ENCODE measurements at places on chromosomes 11 and 22.

DNA sequence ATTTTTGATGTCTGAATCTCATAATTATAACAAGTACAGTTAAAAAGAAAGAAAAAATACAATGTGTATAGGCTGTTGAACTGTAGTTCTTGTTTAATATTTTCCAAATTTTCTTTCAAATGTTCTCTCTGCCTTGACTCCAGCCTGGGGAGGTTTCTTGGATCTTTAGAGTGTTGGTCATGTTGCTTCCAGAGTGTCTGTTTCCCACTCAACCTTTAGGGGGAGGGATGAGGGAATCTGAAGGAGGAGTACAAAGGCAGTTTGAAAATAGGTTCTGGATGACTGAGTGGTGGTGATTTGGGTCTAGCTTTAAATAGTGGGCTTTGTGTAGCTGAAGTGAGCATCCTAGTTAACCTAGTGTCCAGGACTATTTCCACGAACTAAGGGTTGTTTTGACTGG, 2.0 kb downstream of the CTNND1 start:
- DNase-seq = no peak

GRCh38 chr11:24324211-24324610, 172.6 kb upstream of the LUZP2 start:
- DNase-seq = no peak

GRCh38 chr11:58596621-58597020, 17.8 kb downstream of the ZFP91 start:
- no peak for DNase-seq

DNA sequence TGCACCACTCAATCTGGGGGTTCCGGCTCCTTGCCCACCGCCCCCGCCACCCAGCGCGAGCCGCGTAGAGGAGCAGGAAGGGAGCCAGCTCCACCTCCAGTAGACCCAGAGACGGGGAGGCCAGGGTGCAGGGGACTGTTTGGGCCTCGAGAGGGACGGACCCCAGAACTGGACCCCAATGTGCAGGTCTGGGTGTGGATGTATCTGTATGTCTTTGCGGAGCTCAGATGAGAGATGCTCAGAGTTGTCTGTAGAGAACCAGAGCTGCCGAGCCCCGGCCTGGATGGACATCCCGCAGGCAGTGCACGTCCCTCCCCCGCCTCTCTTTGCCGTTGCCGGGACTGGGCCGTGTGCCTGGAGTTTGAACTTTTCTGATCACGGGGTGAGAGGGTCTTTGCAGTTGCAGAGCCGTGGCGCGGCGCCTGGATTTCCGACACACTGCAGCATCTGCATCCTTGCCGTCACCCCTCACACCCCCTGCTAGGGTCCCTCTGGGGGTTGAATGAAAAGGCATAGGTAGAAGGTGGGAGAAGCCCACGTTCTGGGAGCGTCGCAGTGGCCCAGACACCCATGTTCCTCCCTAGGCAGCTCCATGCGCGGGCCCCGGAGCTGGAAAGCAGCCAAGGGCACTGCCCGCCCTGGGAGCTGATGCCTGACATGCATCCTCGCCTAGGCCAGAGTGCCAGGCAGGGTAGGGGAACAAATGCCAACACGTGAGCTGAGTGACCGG, 105.2 kb downstream of the KCNQ1 start:
- no peak for DNase-seq

- no peak for DNase-seq
These were observed 103.8 kb downstream of the FAM168A start for GRCh38 chr11:73493956-73494598.

DNA sequence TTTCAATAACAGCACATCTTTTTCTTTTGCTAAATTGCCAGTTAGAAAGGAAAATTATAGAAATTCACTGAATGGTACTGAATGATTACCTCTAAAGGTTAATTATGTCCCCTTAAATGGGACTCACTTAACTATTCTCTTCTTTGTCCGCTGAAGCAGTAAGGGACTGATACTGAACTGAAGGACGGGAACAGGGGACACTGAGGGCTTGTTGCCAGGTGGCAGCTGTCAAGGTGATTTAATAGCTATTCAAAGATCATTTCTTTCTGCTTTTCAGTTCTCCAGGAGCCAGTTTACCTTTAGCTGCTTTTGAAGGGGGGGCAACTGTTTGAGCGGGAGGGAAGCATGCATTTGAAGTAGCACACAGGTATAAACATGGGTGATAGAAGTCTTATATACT, 325.4 kb upstream of the CCDC90B start:
- DNase-seq = no peak

DNA sequence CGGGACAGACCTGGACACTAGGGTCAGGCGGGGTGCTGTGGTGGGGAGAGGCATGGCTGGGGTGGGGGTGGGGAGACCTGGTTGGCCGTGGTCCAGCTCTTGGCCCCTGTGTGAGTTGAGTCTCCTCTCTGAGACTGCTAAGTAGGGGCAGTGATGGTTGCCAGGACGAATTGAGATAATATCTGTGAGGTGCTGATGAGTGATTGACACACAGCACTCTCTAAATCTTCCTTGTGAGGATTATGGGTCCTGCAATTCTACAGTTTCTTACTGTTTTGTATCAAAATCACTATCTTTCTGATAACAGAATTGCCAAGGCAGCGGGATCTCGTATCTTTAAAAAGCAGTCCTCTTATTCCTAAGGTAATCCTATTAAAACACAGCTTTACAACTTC, 3.9 kb downstream of the FADD start:
- no peak for DNase-seq

DNA sequence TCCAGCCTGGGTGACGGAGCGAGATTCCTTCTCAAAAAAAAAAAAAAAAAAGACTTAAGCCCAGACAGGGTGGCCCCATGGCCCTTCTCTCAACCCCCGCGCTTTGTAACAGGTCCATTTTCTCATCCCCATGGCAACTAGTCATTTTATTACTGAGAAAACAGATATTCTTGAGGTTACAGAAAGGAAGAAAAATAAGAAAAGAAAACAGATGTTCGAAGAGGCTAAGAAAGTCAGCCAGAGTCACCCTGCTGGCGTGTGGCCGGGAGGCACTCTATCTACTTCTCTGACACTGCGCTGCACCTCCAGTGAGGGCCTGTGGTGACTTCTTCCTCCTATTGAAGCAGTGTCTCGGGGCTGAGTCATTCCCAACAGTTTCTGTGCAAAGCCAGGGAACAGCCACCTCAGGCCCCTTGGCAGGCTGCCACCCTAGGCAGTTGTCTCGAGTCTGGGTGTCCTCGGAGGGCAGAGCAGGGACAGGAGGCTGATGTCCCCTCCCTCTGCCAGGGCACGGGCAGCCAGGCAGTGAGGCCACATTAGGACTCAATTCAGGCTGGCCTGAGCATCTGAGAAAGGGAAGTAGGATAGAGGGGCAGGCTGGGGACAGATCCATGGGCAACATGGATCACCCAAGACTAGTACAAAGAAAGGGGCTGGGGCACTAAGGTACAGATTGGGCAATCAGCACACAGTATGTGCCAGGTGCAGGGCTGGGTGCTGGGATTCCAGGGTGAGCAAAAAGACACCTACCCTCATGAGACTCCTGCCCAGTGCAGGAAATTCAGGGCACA, 16.4 kb upstream of the SYVN1 start:
- peak; percentile 71 for DNase-seq

DNA sequence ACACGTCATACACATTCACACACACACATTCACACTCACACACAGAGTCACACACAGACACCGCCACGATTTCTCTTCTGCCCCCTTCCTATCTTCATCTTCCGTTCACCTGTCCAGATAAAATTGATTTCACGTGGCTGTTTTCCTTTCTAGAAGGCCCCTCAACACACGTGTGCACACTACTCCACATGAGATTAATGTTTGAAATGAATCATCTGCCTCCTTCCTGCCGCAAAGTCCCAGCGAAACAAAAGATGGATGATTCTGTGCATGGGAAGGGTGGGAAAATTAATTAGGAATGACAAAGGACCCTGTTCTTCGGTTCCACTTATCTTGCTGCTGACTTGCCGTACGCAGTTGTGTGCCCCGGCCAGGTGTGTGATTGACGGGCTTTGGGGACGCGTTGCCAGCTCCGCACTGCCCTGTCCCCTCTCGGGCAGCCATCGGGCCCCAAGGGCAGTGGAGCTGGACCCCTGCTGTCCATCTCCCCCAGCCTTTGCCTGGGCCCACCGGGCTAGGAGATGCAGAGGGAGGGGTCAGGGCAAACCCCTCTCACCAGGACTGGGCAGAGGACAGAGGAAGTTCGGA, 73.8 kb downstream of the MPPED1 start:
- DNase-seq = no peak

- no peak for DNase-seq
These were observed 15.3 kb upstream of the OR10V1 start for GRCh38 chr11:59728913-59729312.

DNA sequence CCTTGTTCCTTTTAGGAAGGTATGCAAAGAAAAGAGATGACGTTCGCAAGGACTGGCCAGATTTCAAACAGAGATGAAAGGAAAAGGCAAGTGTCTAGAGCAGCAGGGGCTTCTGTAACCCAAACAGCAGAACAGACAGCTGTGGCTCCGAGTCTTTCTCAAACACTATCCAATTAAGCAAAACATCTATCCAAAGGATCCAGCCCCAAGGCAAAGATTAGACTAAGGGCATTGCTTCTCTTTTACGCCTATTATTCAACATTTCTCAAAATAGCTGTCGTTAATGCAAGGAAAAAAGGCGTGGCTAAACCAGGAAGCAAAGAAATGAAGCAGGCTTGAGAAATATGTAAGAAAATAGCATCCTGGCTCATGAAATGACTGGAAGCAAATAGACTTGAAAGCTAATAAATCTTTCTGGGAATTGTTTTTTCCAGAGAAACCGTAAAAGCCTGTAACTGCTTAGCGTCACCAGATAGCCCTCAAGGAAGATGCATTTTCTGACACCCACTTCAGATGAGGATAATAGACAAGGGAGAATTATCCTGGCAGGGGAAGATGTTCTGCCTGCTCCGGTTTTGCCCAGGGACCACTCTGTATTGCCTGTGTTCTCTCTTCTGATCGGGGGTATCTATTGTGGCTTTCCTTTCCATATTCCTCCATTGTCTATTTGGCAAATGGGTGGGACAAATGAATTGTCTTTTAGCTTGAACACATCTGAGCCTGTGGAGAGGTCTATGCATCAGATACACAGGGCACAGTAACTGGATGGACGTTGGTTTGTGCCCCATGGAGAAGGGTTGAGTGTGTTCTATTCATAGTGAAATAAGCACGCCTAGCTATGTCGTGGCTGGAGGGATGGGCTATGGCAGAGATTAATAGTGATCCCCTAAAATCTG, 20.2 kb downstream of the C11orf96 start:
- no peak for DNase-seq

- DNase-seq = no peak
These were observed 219.9 kb downstream of the HIPK3 start for GRCh38 chr11:33476945-33477606.

DNA sequence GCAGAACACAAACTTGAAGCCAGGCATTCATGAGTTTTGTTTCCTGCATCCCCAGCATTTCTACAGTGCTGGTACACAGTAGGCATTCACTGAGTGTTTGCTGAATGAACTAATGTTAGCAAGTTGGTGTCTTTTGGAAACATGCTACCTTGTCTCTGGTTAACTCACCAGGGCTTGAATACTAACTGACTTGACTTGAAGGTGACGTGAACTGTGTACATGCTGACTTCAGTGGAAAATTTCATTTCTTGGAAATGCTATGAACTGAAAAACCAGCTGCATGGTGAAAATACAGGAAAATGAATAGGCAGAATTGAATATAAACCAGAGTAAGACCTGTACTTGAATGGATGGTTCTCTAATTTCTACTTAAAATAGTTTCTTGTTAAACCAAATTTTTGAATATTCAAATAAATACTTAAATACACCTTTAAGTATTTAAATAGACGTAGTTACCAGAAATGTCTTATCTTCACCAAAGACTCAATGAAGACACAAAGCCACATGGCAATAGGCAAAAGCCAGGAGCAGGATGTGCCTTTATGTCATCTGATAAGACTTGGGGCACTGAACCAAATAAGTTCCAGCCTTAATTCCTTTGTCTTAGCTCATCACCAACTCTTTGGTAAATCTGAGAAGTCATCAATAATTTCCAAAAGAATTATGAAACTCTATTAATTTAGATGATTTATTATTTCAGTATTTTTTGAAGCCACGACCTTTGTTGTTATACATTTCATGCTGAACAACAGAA, 39.7 kb upstream of the POU2AF2 start:
- no peak for DNase-seq

DNA sequence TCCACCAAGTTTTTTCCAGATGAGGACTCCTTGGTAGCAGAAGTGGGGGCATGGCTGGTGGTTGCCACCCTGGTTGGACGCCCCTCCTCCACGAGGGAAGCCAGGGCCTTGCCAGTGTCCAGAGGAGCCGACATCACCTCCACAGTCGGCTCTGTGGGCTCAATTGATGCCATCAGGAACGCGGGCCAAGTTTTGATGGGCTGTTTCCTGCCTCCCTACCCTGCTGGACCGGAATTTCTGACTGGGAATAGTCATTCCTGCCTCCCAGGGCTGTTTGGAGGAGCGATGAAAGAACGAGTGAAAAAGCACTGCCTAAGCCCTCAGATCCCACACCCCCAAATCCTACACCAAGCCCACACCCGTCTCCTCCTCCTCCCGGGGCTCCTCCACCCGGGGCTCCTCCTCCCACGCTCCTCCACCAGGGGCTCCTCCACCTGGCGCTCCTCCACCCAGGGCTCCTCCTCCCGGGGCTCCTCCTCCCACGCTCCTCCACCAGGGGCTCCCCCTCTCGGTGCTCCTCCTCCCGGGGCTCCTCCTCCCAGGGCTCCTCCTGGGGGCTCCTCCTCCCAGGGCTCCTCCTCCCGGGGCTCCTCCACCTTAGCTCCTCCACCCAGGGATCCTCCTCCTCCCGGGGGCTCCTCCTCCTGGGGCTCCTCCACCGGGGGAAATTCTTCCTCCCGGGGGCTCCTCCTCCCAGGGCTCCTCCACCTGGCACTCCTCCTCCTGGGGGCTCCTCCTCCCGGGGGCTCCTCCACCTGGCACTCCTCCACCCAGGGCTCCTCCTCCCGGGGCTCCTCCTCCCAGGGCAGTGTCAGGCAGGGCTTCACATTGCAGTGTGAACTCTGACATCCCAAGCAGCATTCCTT, 10.0 kb upstream of the PRR5 start:
- DNase-seq = no peak

DNA sequence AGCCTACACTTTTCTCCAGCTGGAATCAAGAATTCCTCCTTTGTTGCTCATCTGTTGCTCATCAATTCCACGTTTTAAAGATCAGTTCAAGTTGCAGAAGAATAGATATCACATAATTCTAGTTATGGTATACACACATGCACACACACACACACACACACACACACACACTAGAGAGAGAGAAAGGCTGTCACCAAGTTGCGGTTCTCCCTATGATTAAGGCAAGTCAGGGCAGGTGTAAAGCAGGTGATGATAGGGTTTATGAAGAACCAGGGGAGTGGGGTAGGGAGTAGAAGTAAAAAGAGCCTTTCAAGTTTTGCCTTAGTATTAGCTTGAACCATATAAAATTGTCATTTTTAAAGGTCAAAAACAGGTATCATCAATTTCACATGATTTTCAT, 31.7 kb upstream of the TMPRSS4 start:
- DNase-seq = no peak
